ENCODE measurements at places on chromosomes 7 and 10.

DNA sequence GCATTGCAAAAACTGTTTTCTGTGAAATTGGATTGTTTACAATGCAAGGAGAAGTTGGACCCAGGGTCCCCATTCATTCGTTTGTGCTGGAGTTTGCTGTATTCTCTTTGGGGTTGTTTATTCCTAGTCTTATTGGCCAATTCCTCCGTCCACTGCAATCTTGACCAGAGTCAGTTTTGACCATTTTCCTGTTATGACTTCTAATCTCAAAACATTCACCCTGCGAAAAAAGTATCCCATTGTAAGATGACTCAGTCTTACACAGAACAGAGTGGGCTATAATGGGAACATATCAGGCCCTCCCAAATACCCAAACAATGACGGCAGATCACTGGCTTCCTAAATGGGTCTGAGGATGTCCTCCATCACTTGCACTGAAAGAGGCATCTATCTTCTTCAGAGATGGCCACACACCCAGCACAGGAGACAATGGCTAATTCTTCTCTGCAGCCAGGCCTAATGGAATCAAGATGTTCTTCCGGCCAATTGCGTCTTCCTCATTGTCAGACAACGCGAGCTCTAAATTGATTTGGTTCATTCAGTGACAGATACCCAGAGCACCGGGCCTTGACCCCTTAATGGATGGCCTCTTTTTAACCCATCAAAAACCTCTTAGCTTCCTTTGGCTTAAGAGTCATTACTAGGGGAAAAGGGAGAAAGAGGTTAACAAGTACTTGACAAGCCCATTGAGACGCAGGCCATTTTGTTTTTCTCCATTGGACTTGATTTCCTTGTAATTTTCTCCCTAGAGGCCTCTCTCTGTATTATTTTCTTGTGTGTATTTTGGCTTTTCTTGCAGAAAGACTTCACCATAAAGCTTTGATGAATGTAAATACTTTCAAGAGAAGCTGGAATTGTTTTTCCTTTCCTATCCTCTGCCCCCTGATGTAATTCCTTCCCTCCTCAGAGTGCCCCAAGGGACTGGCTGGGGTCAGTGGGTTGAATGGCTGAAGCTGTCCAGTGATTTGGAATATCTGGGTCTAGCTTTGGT, 129.6 kb downstream of the PRPF18 start:
- DNase-seq = no peak

DNA sequence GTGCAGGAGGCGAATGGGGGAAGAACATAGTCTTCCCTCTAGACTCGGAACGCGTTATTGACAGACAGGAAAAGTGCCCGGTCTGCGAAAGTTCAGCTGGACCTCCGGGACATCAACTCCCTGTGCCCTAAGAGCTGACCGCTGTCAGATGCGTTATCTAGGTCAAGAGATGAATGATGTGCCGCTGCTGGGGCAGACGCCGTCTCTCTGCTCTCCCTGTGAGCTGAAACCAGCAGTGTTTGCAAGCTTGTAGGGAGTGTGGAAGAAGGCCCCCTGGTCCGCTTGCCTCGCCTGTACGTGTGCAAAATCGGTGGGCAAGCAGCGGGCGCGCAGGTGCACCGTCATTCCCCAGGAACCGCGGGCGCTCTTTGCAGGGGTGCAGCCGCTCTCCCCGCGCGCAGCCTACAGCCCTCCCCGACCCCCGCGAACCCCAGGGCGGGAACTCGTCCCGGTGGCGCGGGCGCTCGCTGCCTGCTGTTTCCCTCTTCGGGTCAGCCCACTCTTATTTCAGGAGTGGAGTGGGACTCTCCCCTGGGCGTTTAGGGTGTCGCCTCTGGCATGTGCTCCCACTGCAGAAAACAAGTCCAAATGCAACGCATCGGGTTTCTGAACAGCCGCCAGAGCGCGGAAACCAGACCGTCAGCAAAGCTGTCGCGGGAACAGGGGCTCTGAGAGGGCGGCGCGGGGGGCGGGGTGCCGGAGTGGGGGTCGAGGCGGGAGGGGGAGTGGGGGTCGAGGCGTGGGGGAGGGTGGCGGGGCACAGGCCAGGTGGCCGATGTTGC, 1.8 kb upstream of the PFKFB3 start:
- DNase-seq = peak; percentile 27

DNA sequence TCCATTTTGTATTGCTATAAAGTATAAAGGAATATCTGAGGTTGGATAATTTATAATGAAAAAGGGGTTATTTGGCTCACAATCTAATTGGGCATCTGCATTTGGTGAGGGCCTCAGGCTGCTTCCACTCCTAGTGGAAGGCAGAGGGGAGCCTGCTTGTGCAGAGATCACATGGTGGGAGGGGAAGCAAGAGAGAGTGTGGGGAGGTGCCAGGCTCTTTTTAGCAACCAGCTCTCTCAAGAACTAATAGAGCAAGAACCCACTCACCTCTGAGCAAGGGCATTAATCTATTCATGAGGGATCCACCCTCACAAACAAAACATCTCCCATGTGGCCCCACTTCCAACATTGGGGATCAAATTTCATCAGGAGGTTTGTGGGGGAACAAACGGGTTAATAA, 64.6 kb downstream of the OGDH start:
- no peak for DNase-seq

DNA sequence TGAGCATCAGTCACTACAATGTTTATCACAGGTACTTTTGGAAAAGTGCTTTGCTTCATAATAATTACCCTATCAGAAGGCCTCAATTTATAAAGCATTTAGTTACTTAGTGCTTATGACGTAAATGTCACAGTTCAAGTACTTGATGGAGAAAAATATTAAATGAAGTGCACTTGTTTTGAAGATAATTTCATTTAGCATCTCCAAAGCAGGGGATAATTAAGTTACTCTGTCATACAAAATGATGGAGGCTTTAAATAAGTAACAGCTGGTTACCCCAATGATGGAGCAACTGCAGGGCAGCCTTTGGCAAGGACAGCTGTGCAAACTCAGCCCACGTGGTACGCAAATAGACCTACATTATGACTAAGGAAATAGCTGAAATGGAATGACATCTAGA, 768.8 kb downstream of the GRM8 start:
- DNase-seq = no peak

DNA sequence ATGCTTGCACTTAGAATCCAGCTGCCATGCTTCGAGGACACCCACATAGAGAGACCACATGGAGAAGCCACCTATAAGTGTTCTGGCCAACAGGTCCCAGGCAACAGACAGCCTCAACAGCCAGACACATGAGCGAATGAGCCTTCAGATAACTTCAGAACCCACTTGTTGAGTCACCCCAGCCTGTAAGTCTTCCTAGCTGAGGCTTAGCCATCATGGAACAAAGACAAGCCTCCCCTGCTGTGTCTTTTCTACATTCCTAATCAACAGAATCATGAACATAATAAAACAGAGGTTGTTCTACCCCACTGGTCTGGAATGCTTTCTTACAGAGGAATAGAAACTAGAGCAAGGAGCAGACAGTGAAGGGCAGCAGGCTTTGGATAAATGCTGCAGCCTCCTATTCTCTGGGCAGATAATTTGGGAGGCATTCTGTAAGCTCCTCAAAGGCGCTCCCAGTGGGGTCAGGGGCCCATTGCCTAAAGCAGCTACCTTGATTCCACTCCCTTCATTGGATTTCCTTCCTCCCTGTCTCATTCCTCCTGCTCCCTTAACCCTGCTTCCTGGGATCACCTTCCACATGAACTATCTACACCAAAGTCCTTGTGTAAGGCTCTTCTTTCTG, 4.6 kb downstream of the TLL2 start:
- no peak for DNase-seq

- no peak for DNase-seq
These were observed 586.6 kb upstream of the MKI67 start for GRCh38 chr10:128712661-128713400.

GRCh38 chr7:157854066-157854891, 517.5 kb downstream of the DNAJB6 start:
- DNase-seq = no peak

- no peak for DNase-seq
These were observed 53.1 kb downstream of the INPP5A start for GRCh38 chr10:132590752-132591121.

- DNase-seq = no peak
These were observed at the start of gene SLC26A3 for GRCh38 chr7:107803009-107803610. SLC26A3 (minus strand) TSS chr7:107803223; CDS start chr7:107794509, 8,714 bp downstream.

DNA sequence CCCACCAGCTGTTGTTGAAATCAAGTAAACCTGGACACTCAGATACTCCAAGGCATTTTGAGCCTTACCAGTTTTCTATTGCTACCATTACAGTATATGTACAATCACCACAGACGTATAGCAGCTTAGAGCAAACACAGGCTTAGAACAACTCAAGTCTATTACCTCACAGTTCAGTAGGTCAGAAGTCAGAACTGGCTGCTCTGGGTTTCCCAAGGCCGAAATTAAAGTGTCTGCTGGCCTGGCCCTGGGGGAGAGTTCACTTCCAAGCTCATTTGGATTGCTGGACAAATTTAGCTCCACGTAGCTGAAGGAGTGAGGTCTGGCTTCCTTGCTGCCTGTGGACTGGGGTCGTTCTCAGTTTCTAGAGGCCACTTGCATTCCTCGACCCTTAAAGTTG, 260.1 kb upstream of the LRRN3 start:
- DNase-seq = no peak

DNA sequence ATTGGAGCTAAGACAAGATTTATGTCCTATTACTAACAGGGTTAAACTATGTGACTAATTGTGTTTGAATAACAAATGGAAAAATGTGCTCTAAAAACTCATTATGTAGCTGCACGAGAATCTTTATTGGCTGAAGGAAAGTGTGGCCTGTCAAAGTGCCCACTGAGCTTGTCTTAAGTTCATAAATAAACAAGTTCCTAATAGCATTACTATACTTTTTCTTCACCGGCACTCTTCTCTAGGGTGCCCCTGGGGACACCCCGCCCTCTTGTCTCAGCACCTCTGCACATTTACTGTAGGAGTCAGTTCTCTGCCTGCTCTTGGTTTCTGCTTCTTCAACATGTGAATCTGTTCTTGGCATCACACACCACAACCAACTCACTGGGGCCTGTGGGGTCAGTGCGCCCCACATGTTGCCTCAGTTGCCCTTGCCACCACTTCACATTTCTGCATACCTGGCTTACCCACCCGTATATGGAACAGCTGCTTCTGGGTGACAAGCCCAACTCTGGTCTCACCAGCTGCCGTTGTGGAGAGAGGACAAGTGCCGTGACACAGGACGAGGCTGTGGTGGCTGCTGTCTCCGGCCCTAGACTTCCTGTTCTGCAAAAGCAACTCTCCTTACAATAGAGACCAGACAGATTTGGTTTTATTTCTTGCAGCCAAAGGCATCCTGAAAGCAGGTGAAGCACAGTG, 96.3 kb upstream of the DDC start:
- DNase-seq = no peak

Measured in stimulated activated CD4-positive, alpha-beta T cell treated with anti-CD3 and anti-CD28 coated beads, Interleukin-15, amount 100 ng/mL, for 1 hour (primary cell).